ENCODE measurements at places on chromosomes 12 and 14.

GRCh38 chr12:120495186-120495730 lies 655 bp upstream of the DYNLL1 start:
- no peak for DNase-seq

DNA sequence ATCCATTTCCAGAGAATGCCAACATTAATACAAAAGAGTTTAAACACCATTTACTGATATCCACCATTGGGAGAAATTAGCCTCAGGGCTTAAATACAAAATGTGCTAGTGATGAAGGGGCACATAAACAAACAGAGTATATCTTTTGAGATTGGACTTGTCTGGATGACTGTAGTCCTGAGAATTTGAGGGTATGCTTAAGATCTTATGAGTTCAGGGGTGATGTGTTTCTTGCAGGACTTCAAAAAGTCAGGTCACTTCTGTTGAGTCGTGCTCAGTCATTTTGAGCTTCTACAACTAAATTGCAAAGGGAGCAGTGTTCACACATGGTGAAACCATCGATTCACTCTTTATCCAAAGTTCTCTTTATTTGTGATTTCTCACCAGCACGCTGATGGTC lies 425.7 kb downstream of the ATP23 start:
- DNase-seq = no peak

DNA sequence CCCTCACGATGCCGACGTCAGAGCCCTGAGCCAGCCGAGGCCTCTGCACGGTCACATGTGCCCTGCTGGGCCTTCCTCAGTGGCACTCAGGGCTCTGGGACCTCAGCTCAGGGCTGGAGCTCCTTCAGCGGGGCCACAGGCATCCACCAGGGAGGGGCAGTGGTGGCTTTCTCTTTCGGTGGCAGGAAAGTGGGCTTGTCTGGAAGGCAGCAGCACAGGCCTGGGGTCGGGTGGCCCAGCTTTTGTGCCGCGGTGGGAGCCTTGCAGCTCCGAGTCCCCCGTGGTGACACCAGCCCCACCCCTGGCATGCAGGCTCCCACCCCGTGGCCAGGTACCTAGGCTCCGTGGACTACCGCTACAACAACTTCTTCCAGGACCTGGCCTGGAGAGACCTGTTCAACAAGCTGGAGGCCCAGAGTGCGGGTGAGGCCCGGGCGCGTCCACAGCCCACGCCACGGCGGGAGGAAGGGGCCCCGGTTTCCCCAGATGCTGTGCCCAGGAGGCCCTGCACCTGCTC lies 14.2 kb upstream of the TEX22 start:
- DNase-seq = no peak

GRCh38 chr12:88952562-88952942 lies 372.3 kb upstream of the KITLG start:
- no peak for DNase-seq

DNA sequence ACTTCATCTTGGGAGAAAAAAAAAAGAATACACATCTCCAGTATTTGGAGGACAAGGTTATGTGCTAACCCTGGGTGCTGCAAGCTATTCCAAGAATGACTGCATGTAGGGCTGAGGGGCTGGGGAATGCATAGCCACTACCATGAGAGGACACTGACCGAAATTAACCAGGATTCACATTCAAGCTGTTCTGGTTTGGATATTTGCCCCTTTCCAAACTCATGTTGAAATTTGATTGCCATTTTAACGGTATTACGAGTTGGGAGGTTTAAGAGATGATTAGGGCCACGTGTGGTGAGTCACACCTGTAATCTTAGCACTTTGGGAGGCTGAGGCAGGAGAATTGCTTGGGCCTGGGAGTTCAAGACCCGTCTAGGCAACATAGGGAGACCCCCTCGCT lies 18.5 kb upstream of the MARK3 start:
- DNase-seq = no peak

DNA sequence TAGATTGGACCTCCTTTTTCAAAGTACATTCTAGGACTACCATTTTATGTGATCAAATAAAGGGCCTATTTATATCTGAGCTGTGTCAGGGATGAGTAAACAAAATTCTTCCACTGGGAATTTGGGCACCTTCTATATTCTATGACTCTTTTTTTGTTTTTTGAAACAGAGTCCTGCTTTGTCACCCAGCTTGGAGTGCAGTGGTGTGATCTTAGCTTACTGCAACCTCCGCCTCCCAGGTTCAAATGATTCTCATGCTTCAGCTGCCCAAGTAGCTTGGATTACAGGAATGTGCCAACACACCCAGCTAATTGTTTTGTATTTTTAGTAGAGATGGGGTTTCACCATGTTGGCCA lies 64.8 kb downstream of the DRAM1 start:
- DNase-seq = no peak

- DNase-seq = no peak
Measured at GRCh38 chr12:71440763-71441748, 1.5 kb downstream of the LGR5 start.

- DNase-seq = no peak
Measured at GRCh38 chr12:102883204-102883799, 33.7 kb downstream of the PAH start.

- no peak for DNase-seq
Measured at GRCh38 chr14:97802430-97803373, 1005.5 kb downstream of the VRK1 start.

DNA sequence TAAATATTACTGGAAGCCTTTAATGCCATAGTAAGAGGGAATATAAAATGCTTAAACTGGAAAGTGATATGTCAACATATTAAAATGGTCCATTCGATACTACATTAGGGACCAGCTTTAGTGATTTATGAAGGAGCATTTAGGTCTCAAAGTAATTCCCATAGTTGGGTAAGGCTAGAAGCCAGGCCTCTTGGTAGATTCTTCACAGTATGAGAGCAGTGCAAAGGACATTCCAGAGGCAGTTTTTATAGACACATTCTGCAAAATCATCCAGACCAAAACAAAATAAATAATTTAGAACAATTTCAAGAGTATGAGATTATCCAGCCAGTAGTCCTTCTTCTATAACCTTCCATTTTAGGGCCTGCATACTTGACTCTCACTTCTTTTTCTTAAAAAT lies 142.6 kb upstream of the PDZRN4 start:
- no peak for DNase-seq

DNA sequence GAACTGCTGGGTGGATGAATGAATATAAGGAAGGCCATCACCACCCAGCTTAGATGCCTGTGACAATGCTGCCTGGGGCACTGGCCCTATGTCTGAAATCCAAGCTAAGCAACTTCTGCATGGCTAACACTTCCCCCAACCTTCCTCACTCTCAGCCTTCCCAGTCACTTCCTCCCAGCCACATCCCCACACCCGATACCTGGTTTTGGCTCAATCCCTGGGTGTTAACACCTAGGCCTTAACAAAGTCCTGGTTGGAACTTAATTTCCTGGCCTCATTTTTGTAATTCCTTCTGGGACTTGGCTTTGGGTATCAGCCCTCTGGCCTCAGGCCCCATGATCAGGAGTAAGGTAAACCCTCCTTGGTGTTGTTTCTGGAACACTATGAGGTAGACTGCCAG lies 110.0 kb downstream of the EFCAB11 start:
- DNase-seq = no peak

- no peak for DNase-seq
Measured at GRCh38 chr12:50563434-50563787, 58.6 kb downstream of the DIP2B start.

DNA sequence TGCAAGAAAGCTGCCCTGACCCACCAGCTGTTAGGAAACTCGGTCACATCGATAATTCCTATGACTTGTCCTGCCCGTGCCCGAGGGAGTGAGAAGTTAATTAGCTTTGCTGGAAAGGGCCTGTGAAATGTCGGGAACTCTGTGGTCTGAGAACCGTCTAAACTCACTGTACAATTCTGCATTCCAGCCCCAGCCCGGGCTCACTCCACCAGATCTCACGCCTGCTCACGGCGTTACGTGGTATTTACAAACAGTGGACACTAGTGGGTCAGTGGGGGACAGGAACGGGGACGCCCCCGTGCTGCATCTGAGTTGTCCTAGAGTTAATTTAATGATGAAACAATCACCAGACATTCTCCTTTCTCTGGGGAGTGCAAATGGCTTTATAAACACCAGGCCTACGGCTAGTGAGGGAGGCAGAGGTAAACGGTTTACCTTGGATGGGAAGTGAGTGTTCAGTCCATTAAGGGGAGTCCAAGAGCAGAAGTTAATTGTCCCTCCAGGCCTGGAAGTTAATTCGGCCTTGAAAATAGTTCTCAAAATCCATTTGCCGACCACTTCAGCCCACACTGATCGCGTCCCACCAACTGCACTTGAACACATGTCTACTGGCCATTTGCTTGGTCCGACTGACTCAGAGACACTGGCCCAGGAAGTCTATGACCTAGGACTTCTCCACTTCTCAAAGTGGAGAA lies 93.5 kb upstream of the MED13L start:
- no peak for DNase-seq

GRCh38 chr12:93982771-93983315 lies 165.5 kb upstream of the PLXNC1 start:
- DNase-seq = no peak

DNA sequence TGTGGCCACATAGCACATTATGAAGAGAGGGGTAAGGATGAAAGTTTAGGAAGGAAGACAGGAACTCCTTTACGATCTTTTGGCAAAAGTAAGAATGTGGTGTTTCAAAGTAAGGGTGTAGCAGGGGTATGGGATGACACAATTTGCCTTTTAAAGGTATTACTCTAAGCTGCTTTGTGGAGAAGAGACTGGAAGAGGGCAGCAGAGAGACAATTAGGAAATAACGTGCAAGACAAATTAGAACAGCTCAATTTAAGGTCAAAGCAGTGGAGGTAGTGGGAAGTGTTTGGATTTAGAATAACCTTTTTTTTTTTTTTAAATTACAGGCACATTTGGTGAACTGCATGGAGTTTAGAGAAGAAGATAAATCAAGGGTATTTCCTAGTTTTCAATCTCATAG lies 342.6 kb downstream of the NOVA1 start:
- DNase-seq = no peak

- no peak for DNase-seq
Measured at GRCh38 chr14:61296719-61297502, 15.8 kb upstream of the TMEM30B start.

GRCh38 chr12:116689979-116690744 lies 47.7 kb downstream of the SPRING1 start:
- no peak for DNase-seq

- DNase-seq = no peak
Measured at GRCh38 chr14:102848830-102849525, 71.7 kb downstream of the TRAF3 start.

- DNase-seq = no peak
Measured at GRCh38 chr12:131454418-131455217, 256.3 kb upstream of the SFSWAP start.

GRCh38 chr12:58341791-58342190 lies 400.4 kb downstream of the ATP23 start:
- no peak for DNase-seq

DNA sequence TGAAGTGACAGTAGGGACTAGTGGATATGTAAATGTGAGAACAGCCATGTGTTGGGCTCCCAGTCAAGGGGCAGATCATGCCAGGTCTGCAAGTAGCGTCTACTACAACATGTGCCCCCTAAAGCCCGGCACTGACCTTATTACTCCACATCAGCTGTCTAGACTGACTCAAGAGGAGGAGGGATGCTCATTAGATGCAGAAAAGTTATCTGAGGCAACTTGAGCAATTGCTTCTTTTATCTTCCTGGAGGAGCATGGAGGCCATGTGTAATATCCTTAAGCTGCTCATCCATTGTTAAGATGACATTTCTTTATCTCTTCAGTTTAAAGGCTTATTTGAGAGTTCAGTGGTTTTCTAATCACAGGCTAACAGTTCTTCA lies 404.7 kb upstream of the FLRT2 start:
- no peak for DNase-seq

- no peak for DNase-seq
Measured at GRCh38 chr14:98408713-98409112, 863.3 kb downstream of the BCL11B start.

DNA sequence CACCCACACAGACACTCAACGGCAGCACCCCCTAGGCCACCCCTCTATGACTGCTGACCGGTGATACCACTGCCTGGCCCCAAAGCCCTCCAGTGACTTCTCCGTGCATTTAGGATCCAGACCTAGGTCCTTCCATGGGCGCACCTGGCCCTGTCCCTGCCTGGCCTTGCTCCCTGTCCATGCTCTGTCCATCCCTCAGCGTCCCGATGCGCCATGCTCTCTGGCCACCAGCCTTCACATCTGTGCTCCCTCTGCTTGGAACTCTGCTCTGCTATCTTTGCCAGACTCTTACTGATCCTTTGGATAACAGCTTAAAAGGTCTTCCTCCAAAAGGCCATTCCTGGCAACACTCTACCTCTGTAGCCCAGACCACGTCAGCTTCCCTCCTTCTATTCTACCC lies 25.4 kb upstream of the HDAC7 start:
- DNase-seq = no peak

Data from T-cell (primary cell).